ENCODE measurements at places on chromosomes 7 and 10.

DNA sequence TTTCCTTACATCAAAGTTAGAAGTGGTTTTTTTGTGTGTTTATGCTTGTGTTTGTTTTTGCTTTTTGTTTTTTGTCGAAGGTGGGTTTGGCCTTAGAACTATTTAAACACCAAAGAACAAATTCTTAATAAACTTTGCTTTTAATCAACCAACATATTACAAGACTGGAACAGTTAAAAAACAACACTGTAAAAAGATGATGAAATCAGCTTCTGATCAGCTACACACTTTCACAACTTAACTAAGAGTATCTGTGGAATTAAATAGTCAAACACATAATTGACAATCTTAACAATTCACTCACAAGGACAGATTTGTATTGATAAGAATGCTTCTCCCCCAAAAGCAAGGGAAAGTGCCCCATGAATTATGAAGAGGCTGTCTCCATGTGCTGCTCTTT, 58.8 kb downstream of the MRPL32 start:
- DNase-seq, result no peak

DNA sequence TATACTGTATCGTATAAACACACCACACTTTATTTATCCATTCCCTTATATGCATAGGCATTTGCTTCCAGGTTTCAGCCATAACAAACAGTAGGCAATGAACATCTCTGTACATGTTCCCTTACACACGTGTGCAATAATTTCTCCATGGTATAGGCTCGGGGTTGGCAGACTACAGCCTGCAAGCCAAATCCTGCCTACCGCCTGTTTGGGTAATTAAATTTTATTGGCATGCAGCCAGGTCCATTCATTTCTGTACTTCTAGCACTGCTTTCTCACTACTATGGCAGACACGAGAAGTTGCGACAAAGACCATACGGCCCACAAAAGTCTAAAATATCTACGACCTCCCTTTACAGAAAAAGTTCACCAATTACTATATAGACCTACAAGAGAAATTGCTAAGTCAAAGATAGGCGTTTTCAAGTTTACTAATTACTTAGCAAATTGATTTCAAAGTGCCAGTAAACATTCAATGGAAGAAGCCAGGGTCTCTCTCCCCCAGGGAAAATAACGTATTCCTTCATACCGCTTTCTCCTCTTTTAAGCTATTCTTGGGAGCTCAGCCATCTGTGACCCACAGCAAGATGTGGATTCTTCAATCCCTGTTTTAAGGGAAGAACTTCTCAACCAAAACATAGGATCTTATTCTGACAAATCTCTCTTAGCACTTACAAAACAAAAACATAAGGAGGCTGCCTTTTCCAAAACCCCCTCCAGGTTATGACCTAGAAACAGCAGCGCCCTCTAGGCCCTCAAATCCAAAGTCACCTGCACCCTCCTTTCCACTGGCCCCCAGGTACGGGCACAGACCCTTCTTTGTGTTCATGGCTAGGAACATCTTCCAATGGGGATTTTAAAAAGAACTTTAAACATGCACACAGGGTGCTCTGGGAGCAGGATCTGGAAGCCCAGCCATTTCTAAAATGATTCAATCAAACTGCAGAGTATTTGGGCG, 100.5 kb downstream of the FGFR2 start:
- DNase-seq, result no peak

- no peak for DNase-seq
These were observed 128.2 kb downstream of the FGFR2 start for GRCh38 chr10:121469797-121470606.

DNA sequence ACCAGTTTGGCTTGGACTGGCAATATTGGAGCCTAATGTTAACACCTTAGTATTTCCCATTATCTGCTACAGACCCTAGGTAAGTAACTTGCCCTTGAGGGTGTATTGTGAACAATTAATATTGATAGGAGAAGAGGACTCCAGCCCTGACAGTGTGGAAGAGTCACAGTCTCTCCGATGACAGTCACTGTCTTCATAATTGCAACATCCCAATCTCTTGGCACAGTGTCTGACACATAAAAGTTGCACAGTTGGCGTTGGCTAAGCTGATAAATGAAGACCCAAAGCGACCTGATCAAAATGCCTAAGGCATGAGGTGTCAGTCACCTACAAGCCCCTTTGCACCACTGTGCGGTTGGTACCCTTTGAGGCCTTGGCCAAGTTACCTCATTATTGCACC, 154.7 kb upstream of the AOAH start:
- DNase-seq, result no peak

DNA sequence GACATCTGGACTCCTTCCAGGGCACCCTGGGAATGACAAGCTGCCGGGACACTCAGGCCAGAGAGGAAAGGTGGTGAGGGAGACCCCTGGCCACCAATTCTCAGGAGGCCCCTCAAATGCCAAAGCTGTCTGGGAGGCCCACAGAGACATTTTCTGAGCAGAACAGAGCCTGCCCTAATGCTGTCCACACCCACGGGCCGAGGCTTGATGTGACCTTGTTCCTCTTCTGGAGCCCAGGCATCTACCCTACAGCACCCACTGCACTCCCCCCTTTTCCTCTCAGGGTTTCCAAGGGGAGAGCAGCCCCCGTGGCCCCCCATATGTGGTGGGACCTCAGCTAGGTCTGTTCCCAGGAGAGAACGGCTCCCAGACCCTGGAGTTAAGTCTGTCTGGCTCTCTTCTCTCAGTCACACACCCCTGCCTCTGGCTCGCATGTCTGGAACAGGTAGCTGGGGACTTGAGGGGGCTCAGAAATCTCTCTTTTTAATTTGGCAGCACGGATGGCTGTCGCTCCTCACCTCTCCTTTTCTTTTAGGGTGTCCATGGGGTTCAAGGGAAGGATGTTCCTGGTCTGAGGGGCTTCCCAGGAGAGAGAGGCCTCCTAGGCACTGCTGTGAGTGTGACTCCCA, 16.8 kb upstream of the VOPP1 start:
- DNase-seq, result no peak

Data from fibroblast of skin of left quadriceps (primary cell).